ENCODE measurements at places on chromosomes 5 and 9.

DNA sequence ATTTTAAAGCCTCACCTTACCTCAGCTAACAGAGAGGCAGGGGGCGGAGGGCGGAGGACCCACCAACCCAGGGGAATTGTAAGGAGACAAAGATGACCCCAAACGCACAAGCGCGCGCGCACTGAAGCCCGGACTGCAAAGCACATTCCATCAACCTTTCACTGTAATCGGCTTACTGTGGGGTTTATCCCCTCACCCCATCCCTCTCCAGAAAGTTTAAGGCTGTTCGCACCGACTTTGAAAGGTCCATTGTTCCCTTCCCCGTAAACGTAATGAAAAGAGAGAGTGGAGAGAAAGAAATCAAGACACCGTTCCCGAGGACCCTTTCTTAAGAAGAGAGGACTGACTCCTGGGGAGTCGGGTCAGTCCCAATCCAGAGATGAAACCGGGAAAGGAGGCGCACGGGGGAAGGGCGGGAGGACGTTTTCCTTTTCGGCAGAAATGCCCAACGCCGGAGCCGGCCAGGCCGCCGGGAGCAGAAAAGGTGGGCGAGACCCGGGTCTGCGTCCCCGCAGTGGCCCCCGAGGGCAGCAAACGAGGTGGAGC is 464 bp downstream of the CEMIP2 start:
- no peak for DNase-seq

GRCh38 chr9:125896404-125896803 is 149.2 kb downstream of the PBX3 start:
- no peak for DNase-seq

DNA sequence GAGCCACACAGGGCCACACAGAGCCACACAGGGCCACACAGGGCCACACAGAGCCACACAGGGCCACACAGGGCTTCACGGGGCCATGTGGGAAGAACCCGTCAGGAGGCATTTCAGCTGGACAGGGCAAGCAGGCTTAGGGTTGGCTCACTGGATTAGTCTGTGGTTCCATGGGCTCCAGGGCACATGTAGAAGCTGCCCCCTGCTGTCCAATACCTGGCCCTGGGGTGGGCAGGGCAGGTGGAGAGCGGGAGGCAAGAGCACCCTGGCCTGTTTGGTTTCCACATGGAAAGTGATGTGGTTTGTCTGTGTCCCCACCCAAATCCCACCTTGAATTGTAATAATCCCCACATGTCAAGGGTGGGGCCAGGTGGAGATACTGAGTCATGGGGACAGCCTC is 16.4 kb upstream of the LPCAT1 start:
- no peak for DNase-seq

GRCh38 chr9:122991370-122991830 is 42.1 kb upstream of the GPR21 start:
- peak; percentile 5 for DNase-seq

DNA sequence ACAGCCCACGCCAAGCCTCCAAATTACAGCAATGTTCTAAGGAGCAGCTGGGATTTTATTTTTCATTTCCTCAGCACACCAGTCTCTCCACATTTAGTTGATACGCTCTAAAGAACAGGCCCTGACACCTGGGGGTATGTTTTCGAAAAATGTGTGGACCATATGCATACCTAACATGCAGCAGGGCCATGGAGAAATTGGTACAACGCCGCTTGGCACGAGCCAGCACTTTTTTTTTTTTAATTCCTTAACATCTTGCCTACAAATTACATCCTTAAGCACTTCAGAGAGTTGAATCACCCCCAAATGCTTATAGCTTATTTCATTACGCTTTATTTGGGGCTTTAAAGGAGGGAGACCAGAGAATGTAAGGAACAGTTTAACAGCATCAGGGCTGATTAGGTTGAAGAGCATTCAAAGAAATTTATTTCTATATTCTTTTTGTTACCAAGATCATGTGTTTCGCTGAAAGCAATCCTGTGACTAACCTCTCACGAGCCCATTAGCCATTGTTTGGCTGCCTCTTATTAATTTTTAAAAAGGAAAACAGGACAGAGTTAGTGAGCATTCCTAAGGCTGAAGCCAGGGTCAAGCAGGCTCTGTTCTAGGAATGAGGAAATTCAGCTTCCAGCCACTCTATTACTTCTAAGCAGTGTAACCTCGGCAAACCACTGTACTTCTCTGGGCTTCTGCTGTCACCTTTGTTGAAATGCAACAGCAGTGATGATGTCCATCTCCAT is 173.8 kb downstream of the ACTL7B start:
- no peak for DNase-seq

- DNase-seq: no peak
These were observed 81.9 kb downstream of the EBF1 start for GRCh38 chr5:159017786-159018185.

- DNase-seq: no peak
These were observed 694 bp upstream of the REEP2 start for GRCh38 chr5:138438003-138438723.

- no peak for DNase-seq
These were observed 48.2 kb downstream of the RXRA start for GRCh38 chr9:134374301-134375010.

- no peak for DNase-seq
These were observed 71.0 kb upstream of the TARS1 start for GRCh38 chr5:33369485-33370465.

DNA sequence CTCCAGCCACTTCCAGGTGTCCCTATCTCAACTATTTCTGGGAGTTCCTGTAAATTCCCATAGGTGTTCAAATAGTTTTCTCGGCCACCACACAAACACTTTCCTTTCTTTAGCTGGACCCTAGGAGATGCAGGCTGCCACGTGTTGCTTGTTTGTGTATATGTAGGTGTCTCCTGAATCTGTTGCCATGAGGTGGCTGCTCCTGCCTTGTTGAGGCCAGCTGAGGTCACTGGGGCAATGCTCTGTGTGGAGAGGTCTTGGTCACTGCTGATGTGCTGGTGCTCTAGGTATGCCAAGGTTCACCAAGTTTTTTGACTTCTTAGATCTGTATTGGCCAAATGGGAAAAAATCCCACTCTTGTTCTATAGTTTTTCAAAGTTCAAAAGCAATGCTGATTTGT is 132.5 kb upstream of the CHD1 start:
- no peak for DNase-seq

- DNase-seq: no peak
These were observed 88.5 kb downstream of the NDFIP1 start for GRCh38 chr5:142197098-142197497.

DNA sequence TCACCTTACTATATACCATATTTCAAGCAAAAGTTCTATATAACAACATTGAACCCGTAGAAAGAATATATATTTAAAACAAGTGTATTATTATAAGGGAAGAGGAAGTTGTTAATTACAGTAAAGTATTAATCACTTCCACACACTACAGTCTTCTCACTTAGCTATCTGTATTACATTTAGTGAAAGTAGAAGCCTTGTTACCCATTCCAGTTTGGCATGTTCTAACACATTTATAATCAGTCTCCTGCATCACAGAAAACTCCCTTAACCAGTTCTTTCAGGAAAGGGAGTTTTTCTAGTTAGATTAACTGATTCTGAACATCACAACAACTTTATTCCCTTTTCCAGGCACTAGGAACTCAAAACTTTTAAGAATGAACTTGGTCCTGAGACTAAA is 6.9 kb downstream of the RAB14 start:
- no peak for DNase-seq

GRCh38 chr5:96280946-96281393 is 152.1 kb downstream of the PCSK1 start:
- no peak for DNase-seq

DNA sequence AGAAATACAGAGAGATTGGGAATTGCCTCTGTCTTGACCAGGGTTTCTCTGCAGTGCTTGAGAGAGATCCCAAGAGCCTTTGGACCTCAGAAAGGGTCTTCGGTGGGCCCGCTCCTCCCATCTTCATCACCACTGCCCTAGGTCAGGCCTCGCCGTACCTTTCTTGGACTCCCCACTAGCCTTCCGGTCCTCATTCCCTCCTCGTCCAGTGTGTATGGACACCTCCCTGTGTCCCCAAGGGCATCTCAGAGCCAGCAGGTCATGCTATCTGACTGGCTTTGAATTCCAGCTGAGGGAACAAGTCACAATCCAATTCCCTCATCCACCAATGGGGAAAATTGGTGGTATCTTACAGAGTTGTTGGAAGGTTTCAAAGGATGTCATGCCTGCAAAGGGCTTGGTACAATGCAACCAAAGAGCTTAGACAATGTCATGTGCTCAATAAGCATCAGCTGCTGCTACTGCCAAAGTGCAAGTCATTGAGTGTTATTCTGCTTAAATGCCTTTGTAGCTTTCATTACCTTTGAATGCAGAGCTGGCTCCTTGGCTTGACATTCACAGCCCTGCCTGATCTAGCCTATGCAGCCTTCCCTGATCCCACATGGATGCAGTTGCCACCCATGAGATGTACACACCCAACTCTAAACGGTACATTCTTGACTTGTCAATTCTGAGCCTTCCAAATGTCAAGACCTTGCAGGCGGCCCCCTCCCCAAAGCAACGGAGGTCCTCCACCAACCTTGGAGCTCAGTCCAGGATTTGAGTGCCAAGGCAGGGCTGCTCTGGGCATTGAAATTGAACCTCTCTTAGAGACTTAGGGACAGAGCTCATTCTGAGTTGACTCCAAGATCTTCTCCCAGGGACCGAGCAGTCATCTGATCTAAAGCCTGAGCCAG is 58.0 kb downstream of the HRH2 start:
- no peak for DNase-seq

DNA sequence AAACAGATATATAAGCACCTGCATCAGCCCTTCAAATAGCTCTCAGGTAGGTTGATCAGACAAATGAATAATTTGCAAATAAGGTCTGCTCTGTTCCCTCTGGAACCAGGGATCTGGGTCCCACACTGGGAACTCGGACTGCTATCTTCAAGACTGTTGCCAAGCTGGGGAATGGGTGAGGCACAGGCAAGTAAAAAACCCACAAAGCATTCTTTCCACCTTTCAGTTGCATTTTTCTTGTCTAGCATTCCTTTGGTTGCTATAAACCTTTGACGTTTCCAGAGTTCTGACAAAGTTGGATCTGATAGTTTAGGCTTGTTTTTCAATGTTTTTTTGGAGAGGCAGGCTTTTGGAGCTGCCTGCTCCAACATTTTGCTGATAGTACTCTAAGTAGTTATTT is 20.1 kb downstream of the FBXL17 start:
- DNase-seq: no peak

DNA sequence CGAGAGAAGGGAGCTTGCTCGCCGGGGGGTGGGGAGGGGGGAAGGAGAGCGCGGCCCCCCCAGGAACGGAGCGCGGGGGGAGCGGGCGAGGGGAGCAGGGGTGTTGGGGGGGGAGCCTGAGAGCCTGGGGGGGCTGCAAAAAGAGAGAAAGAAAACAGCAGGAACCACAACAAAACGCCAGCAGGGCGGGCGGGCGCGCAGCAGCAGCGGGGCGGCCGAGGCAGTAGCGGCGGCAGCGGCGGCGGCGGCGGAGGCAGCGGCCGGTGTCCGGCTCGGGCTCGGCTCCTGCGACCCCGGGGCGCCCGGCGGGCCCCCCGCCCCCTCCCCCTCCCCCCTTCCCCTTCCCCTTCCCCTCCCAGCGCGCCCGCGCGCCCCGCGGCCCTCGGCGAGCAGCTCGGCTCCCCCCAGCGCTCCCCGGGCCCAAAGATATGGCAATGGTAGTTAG is 1.6 kb downstream of the NR2F1 start:
- no peak for DNase-seq

GRCh38 chr5:41067714-41068568 is 3.2 kb downstream of the MROH2B start:
- DNase-seq: no peak

- no peak for DNase-seq
These were observed 806 bp downstream of the ZNF474 start for GRCh38 chr5:122130152-122130551.

GRCh38 chr9:7033076-7034045 is 275.6 kb downstream of the KDM4C start:
- DNase-seq: no peak
